ENCODE measurements at places on chromosomes 1 and 21.

- DNase-seq = no peak
Measured at GRCh38 chr1:170929835-170930554, 5.3 kb upstream of the MROH9 start.

DNA sequence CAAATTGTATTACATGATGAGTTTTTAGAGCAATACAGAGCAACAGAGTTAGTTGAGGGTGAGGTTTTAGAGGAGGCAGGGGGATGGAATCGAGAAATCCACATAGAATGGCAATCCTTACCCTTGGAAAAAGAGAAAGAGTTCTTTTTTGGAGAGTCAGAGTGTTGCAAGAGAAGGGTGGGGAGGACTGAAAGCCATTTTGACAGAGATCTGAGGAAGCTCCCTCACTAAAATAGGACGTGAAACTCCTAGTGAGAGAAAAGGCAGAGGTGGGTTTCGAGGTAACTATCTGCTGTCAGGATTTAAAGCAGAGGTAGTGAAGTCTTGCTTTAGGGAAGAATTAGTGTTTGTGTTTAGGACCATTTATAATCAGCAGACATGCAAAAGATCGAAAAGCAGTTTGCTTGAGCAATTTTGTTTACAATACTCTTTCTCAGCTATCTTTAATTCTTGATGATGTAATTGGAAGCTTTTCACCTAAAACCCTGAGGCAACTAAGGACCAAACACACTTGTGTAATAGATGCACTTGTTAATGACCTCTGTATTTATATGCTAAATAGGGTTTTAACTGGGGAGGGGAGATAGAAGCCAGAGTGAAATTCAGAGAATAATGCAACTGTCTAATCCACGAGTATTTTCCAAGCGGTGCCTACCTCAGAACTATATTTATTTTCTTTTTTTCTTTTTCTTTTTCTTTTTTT, 20.0 kb downstream of the ADAMTS5 start:
- no peak for DNase-seq

DNA sequence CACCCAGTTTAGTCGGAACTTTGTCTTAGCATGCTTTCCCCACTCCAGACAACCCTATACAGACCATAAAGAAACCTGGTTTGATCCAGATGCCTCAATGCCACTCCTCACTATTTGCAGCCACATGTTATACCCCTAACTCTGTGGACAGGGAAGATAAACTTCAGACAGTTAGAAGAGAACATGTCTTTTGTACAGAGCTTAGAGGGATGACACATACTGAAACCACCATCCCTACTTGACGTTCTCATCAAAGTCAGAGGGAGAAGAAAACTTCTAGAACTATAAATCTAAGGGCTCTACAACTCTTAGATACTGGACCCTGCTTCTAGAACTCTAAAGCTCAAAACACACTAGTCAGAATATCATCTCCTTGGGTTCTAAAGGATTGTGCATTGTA, 3.7 kb downstream of the SYT6 start:
- no peak for DNase-seq

- no peak for DNase-seq
Measured at GRCh38 chr1:98103617-98104285, 182.9 kb upstream of the DPYD start.

- DNase-seq = no peak
Measured at GRCh38 chr1:112341986-112342385, 54.0 kb upstream of the CTTNBP2NL start.

DNA sequence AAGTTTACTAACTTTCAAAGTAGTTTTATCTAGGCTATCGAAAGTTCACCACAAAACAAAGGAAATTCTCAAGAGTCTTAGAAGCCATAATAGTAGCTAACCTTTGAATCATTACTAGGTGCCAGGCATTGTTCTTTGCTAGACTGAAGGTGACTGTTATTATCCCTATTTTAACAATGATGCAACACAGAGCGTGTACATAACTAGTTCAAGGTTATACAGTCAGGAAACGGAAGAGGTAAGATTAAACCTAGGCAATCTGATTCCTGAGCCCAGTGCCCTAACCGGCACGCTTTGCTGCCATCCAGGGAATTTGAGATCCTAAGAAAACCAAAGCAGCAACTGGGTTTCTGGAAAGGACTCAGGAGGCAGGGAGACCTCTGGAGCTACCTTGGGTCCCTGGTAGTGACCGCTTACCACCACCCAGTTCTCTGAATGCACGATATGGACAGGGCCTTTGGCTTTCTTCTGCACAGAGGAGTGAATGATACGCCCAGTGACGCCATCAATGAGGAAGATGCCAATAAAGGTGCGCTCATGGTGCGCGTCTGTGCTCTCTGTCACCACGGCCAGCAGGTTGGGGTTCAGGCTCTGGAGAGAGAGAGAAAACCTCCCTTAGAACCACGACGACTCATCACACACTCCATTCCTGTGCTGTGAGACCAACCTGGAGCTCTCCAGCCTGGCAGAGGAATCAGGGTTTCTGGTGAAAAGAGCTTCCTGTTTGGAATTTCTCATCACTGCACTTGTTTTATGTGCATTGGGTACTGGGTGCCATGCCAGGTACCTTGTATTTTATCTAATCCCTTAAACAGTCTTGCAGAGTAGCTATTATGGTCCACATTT, 13.1 kb upstream of the UBR4 start:
- DNase-seq = no peak

DNA sequence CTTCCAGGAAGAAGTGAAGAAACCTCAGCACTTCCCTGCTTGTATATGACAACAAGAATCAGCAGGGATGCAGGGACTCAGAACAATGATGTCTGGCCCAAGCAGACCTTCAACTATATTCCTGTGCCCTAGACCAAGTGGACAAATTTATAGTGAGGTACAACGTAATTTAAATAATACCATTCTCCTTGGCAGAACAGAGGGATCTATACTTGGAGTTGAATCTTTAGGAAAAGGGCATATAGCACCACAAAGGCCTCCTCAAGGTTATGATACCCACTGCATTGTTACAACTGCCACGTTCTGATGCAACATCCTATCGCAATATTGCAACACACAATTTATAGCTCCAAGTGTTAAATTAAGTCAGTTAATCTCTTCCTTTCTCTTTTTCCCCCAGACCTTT, 29.1 kb upstream of the GFI1 start:
- DNase-seq = no peak

- no peak for DNase-seq
Measured at GRCh38 chr1:181588631-181589030, 105.3 kb downstream of the CACNA1E start.

DNA sequence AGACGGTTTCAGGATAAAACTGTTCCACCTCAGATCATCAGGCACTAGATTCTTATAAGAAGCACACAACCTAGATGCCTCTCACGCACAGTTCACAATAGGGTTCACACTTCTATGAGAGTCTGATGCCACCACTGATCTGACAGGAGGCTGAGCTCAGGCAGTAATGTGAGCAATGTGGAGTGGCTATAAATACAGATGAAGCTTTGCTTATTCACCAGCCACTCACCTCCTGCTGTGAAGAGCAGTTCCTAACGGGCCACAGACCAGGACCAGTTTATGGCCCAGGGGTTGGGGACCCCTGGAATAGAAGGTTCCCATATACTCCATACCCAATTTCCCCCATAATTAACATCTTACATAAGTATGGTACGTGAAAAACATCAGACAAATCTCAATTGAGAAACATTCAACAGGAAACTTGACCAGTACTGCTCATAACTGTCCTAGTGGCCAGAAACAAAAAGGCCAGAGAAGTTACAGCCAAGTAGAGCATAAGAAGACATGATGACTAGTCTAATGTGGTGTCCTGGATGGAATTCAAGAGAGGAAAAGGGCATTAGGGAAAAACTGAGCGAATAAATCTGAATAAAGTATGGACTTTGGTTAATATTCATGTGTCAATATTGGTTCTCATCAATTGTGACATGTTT, 24.7 kb upstream of the IGSF5 start:
- no peak for DNase-seq

GRCh38 chr21:43805275-43805800, 16.0 kb downstream of the RRP1 start:
- no peak for DNase-seq

Data from stimulated activated CD8-positive, alpha-beta memory T cell treated with anti-CD3 and anti-CD28 coated beads, Interleukin-4, amount 100 ng/mL, for 24 hours (primary cell).